ENCODE measurements at places on chromosomes 2 and 18.

DNA sequence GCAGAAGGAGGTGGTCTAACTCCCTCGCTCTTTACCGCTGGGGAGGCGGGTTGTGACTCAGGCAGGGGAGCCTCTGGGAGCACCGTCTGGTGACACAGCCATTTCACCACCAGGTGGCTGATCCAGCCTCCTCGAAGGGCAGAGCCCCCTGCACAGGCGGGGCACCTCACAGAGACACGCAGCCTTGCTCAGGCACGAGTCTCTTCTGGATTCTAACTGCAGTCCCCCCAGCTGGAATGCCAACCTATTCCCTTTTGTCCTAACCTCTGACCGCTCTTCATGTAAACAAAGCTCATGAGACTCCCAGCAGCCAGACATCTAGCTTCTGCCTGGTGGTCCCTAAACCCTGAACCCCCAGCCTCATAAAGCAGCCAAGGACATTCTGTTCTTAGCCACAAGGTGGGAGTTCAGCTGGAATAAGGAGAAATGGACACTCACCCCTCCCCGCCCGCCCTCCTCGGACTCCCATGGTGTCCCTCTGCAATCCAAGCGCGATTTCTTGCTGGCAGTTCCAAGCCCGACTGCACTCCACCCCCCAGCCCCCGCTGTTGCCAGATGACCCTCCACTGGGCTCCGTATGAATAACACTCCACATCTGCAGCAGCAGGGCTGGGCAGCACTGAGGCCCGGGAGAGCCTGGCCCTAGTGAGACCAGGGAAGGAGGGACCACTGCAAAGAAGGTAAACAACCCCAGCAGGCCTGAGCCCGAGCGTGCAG, 84.3 kb downstream of the TNS1 start:
- DNase-seq, result no peak

GRCh38 chr2:227378371-227378782, 729 bp downstream of the TM4SF20 start:
- DNase-seq, result no peak

GRCh38 chr2:160392201-160392600, 101.4 kb downstream of the RBMS1 start:
- no peak for DNase-seq

DNA sequence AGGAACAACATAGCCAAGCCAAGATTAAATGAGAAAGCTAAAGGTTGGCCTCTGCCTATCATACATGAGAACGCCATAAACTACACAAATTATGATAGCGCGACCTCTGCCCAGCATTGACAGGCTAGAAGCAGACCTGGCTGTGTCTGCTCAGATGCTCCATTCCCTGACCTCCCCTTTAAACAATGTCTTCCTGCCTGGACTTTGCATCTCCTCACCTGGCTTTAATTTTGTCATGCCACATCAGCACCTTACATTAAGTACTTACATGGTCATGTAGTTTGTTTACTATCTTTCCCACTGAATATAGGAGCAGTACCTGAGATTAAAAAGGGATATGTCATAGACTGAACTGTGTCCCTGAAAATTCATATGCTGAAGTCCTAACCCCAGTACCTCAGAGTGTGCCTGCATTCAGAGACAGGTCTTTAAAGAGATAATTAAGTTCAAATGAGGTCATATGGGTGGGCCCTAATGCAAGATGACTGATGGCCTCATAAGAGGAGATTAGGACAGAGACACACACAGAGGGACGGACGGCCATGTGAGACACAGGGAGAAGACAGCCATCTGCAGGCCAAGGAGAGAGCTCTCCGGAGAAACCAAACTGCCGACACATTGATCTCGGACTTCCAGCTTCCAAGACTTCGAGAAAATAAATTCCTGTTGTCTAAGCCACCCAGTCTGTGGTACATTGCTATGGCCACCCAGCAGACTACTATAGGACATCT, 103.7 kb downstream of the BIN1 start:
- no peak for DNase-seq

GRCh38 chr2:68646303-68646702, 2.9 kb downstream of the PROKR1 start:
- DNase-seq, result no peak

DNA sequence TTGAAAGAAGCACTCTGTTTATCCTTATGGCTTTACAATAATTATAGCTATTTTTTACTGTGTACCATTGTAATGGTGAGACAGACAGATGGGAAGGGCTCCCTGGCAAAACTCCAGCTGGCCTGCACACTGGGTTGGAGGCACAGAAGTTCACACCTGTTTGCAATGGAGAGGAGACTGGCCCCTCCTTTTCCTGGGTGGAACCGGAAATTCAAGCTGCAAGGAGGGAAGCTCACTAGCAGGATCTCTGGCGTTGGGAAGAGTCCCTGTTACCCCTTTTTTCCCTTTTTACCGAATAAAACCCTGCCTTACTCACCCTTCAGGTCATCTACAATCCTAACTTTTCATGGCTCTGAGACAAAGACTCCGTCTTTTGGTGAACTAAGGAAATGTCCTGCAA, 100.3 kb upstream of the TFPI start:
- DNase-seq, result no peak

All from skin of body (tissue), 3 donors.